ENCODE measurements at places on chromosomes 2 and 18. TPM values are rescaled to one million over a fixed set of nuclear protein-coding genes. Genes with fewer than 3 reads are reported as not detected.

Gene CRYGD
- not detected for total RNA-seq

Gene PLGLB1
- total RNA-seq: 0.26 TPM

Gene SERPINB12
- not detected for total RNA-seq

Gene SMYD1
- not detected for total RNA-seq

Gene IL36RN
- total RNA-seq: not detected

Gene SERPINB10
- 0.13 TPM for total RNA-seq

Gene C2orf76
- 17.6 TPM for total RNA-seq

Gene PROKR1
- total RNA-seq: under 0.01 TPM

Data from aortic smooth muscle cell (primary cell).